Glomerular endothelial cell (primary cell): ENCODE measurements at places on chromosomes 7 and 10. TPM values are rescaled to one million over a fixed set of nuclear protein-coding genes. Genes with fewer than 3 reads are reported as not detected.

The CALHM1 gene
- not detected in 2 replicates for total RNA-seq

The COL13A1 gene
- total RNA-seq = 20.1 and 38.7 TPM in 2 replicates

The C10orf105 gene
- not detected in 2 replicates for total RNA-seq

The PCBD1 gene
- total RNA-seq = 67.1 and 103 TPM in 2 replicates

The CUBN gene
- 1.9 and 2.1 TPM in 2 replicates for total RNA-seq

The HNRNPF gene
- 175 and 203 TPM in 2 replicates for total RNA-seq

The FUOM gene
- total RNA-seq = 18.7 and 54.1 TPM in 2 replicates

DNA sequence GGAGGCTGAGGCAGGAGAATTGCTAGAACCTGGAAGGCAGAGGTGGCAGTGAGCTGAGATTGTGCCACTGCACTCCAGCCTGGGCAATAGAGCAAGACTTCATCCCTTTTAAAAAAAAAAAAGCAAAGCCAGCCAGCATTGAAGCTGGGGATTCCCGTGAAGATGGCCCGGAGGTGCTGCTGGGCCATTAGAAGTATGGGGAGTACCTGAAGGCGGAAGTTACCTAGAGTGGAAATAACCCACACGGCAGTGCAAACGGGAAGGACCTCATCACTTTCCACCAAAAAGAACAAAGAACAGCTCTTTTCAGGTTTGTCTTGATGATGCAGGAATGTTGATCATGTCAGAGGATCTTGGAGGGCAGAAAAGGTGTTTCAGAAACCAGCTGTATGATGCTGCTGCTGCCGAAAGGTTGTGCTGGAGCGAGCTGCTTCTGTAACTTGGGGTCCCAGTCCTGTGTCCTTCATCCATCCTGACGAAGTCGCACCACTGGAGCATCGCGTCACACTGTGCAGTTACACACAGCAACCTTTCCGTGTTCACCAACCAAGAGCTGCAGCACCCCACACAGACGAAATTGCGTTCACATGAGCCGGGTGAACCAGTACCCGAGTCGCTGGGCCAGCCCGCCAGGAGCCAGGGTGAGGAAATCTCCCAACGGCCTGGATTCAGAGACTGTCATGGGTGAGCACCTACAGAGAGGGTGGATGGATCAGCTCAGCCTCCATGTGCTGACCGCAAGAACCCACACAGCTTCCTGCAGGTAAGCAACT is 8.2 kb downstream of the ZFAND2A start:
- DNase-seq = no peak

DNA sequence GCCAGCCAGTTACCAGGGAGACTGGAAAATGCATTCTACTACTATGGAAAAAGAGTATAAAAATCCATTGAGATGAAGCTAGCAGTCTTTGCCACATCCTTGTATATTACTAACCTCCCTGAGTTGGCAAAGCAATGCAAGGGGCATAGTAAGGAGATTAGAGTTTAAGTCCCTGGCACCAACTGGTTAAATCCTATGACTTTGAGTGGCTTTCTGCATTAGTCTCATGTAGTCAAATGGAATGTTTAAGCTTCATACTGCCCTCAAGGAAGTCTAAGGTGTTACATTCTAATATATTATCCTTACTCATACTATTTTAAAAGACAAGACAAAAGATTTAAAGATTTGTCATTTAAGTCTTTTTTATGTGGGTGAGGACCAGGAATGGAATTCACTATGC is 110.1 kb downstream of the INHBA start:
- no peak for DNase-seq

DNA sequence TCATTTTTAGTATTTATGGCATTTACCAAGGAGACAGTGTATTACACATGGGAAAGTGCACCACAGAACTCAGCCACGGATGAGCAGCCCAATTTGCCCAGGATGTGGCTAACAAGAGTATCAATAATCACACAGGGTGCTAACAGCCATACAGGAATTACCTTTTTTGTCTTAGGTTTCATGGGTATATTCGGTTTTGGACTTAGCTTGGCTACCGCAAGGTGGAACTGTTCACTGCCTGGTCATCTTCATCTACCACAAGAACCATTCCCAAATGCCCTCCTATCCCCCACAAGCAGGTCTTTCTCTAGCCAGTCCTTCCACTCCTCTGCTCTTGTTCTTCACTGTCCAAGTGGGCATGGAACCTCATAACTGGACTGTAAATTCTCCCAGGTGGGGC is 6.0 kb downstream of the PDLIM1 start:
- no peak for DNase-seq

DNA sequence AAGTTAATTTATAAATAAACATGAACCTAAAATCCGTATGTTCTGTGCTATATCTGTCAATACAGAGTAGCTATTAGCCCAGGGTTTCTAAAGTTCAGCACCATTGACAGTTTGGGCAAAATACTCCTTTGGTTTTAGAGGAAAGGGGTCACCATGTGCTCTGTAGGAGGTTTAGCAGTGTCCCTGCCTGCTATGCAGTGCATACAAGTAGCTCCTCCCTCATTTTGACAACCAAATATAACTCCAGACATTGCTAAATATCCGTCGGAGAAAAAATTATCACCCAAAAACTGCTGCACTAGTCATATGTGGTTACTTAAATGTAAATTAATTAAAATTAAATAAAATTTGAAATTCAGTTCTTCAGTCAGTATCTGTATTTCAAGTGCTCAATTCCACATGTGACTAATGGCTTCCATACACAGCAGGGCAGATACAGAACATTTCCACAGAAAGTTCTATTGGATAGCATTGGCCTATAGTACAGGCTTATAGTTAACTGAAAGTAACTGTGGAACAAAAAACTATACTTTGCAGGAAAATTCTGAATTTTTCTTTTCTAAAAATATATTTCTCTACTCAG is 6.4 kb downstream of the UPF2 start:
- no peak for DNase-seq

GRCh38 chr10:104824380-104825006 is 183.4 kb downstream of the SORCS3 start:
- DNase-seq = no peak

DNA sequence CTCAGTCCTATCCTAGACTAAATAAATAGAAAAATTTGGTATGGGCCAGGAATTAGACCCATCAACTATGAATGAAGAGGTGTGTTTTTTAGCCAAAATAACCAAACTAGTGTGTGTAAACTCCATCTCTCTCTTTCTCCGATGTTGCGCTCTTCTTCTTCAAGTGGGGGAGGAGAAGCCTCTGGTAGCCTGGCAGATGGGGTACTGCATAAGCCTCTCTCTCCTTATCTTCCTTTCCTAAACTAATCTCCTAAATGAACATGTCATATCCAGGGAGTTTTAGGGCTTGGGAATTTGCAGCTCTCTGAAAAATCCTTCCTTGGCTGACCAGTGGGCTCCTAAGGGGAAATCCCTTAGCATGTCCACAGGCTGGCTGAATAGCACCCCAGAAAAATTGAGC is 56.3 kb upstream of the RAPGEF5 start:
- no peak for DNase-seq

- DNase-seq = no peak
Observed at GRCh38 chr10:5457741-5458140, 41.6 kb downstream of the CALML5 start.

GRCh38 chr10:7525314-7526016 is 114.6 kb upstream of the SFMBT2 start:
- peak; percentile 41 for DNase-seq

DNA sequence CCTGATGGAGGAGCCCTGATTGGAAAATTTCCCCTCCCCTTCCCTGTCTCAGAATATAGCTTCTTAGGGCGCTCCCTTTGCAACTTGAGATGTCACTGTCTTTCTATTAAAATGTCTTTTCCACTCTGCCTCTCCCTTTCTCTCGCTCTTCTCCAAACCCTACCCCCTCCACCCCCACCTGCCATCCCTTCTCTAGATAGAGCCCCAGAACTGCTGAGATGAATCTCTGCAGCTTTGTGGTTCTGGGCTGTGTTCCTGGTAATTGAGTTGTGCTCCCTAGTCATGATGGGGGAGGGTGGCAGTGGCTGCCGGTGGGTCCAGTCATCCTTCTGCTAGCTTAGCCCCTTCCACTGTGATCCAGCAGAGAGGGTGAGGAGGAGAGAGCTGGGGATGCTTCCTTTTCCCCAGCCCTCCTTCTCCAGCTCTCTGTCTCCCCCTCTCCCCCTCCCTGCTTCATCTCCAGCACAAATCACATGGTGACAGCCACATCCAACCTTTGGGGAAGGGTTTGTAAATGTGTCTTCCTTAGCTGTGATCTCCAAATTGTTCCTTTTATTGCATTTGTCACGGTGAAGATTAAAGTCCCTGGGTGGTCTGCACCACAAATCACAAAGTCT is 50.8 kb upstream of the BTRC start:
- DNase-seq = no peak

DNA sequence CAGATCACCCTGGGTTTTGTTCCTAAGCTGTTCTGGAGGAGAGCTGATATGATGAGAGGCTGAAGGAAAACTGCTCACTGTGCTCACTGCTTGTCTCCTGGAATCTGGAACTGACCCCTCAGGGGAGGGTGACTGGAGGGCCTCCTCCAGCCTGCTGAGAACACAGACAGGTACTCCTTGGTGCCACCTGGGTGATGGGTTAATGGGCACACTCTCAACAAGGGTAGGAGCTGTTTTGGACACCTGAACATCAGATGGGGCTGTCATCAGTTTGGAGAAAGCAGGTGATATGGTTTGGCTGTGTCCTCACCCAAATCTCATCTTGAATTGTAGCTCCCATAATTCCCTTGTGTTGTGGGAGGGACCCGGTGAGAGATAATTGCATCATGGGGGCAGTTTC is 58.1 kb upstream of the SORCS3 start:
- DNase-seq = no peak

DNA sequence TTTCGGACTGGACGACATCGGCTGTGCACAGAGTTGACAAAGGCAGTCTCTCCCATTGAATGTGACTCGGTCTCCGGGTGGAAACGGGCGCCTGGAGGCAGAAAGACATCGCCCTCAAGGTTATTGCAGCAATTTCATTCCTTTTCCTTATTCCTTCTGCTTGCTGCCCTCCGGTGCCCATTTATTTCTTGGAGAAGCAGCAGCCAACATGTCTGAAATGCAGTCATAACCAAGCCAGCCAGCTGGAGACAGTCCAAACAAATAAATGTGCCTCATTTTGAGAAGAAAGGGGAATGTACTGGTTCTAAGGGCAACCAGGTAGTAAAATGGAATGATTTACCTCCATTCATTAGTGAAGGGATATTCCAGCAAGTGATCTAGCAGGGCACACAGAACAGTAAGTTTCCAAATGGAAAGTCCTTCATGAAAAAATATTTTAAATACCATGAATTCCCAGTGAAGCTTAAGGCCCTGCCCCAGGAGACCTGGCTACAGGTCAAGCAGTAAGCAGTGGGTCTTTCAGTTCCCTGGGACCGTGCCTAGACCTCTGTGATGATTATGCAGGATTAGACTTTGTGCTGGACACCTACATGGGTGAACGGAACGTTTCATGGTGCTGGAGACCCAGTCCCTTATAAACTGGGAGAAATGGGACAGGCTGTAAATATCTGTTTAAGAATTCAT is 86.6 kb downstream of the ABLIM1 start:
- DNase-seq = no peak

- DNase-seq = no peak
Observed at GRCh38 chr10:576130-576465, 113.4 kb downstream of the DIP2C start.

GRCh38 chr10:122655524-122656307 is 43.9 kb downstream of the C10orf120 start:
- no peak for DNase-seq

DNA sequence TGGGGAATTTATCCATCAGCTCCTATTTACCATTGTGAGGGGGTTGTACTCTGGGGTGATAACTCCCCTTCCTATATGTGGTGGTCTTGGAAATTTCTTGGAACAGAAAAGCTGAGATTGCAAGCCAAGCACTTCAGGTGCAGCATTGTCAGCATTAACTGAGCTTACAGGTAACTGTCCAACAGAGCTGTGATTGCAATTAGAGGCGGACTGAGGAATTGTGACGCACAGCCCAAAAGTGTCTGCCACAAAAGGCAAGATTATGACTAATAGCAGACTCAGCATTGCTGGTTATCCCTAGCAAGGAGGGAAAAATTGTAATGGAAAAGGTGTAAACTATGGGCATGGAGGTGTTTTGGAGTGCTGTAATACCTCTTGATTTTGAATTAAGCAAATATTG is 126.1 kb upstream of the AGR3 start:
- DNase-seq = no peak

- DNase-seq = no peak
Observed at GRCh38 chr7:101564778-101565211, 64.3 kb downstream of the MYL10 start.

DNA sequence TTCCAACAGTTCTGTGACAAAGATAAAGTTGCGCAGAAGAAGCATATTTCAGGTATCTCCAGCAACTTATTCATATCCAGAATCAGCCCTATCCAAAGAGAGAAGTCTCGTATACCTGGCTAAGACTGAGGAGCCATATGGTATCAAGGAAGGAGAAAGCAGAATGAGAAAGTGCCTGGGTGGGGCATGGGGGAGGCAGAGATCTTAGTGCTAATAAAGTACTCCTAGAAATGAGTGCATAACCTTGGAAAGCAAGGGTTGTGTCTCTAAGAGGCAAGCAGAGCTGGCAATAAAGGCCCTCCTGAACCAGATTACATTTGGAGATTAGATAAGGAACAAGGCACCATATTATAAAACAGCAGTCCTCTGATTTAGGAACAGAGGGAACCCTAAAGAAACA is 12.7 kb downstream of the TASOR2 start:
- DNase-seq = no peak

DNA sequence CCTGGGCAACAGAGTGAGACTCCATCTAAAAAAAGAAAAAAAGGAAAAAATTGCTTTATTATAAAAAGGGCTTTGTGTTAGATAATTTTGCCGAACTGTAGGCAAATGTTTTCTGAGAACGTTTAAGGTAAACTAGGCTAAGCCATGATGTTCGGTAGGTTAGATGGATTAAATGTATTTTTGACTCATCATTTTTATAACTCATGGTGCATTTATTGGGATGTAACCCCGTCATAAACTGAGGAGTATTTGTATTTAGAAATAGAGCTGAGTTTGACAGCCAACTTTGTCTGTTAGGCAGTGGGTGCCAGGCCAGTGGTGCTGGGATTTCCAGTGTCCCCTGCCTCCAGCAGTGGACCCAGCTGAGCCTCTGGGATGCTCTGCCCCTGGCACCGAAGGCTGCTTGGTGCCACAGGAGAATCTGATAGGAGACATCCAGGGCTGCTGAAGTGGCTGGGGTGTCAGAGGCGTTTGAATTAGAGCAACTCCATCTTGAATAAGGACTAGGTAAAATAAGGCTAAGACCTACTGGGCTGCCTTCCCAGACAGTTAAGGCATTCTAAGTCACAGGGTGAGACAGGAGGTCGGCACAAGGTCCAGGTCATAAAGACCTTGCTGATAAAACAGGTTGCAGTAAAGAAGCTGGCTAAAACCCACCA is 114.9 kb upstream of the EEPD1 start:
- no peak for DNase-seq

- DNase-seq = no peak
Observed at GRCh38 chr10:91884536-91884935, 24.8 kb downstream of the FGFBP3 start.

DNA sequence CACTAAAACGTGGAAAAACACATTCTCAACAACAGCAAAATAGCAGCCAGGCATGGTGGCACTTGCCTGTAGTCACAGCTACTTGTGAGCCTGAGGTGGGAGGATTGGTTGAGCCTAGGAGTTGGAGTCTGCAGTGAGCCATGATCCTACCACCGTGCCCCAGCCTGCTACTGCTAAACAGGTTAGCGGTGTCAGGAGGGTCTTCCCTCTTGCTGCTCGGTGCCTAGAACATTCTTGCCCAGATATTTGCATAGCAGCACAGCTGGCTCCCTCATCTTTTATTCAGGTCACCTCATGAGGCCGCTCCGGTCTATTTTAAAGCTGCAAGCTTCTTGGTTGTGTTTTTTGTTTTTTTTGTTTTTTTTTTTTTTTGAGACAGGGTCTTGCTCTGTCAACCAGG is 2.9 kb upstream of the RABGEF1 start:
- DNase-seq = no peak
